ENCODE measurements at places on chromosomes 12 and 14. TPM values are rescaled to one million over a fixed set of nuclear protein-coding genes. Genes with fewer than 3 reads are reported as not detected.
A peak's percentile ranks its signal among the peaks of the same experiment; 100 is the strongest.

GRCh38 chr12:53624458-53624857 is 1.7 kb downstream of the ATF7 start:
- DNase-seq = no peak

The RPAP3 gene
- total RNA-seq = 25.8 TPM

The CACNA2D4 gene
- 5.9 TPM for total RNA-seq

The ZNF219 gene
- 43.2 TPM for total RNA-seq

The TAS2R13 gene
- total RNA-seq = 5.0 TPM

GRCh38 chr12:107533218-107533617 is 152.4 kb upstream of the PWP1 start:
- DNase-seq = no peak

The EXD2 gene
- total RNA-seq = 30.0 TPM

DNA sequence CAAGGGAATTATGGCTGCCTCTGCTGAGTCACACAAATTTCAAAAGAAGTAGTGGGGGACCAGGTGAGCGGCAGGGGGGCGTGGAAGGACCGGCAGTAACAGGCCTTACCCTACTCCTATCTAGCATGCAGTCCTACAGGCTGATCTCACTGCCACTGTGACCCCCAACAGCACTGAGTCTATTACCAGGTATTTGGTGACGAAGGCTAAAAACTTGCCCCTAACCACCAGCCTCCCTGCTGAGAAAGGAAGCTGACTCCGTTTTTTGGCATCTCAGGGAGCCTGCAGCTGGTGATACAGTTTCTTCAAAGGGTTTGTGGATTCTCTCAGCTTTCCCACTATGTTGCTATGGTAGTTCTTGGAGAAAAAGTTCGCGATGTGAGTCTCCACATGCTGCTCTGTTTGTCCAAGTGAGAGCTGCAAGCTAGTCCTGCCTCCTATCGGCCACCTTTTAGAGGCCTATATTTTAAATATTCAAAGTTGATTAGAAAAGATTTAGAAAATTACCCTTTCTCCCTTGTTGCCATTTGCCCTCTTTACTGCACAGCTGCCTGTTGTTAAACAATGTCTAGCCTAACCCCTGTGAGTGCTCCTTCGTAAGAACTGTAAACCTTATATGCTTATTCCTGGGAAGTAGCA is 57.1 kb upstream of the SLCO1B1 start:
- no peak for DNase-seq

DNA sequence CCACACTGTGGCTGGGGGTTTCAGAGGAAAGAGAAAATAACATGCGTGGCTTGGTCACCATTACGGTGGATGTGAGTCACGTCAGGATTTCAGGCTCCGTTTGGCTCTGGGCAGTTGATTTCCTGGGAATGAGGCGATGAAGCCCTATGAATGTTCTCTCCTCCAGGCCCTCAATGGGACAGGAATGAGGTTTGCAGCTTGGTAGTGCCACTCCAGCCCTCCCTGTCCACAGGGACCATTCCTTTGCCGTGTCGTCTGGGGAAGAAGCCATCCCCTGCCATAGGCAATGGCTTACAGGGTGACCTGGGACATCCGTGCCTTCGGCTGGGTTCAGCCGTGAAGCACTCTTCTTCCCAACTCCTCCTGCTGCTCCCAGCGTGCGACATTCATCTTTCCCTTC is 95.0 kb downstream of the FBXL14 start:
- DNase-seq = no peak

DNA sequence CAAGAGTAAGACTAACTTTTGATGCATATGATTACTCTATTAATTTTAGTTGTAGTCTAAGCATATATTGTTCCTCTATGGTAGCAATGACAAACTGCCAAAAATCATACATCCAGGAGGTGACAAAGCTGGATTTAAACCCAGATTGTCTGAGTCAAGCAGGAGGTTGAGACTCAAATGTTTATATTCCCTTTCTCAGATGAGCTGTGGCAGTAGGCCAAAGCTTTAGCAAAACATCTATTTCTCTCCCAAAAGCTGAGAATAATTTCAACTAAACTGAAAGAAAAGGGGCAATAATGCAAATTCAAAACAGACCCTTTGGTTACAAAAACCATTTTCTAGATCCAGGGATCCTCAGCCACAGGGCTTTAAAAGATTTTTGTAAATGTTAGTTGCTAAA is 173.6 kb downstream of the SEC23A start:
- no peak for DNase-seq

The NPFF gene
- not detected for total RNA-seq

The MEG3 gene
- total RNA-seq = 154 TPM

DNA sequence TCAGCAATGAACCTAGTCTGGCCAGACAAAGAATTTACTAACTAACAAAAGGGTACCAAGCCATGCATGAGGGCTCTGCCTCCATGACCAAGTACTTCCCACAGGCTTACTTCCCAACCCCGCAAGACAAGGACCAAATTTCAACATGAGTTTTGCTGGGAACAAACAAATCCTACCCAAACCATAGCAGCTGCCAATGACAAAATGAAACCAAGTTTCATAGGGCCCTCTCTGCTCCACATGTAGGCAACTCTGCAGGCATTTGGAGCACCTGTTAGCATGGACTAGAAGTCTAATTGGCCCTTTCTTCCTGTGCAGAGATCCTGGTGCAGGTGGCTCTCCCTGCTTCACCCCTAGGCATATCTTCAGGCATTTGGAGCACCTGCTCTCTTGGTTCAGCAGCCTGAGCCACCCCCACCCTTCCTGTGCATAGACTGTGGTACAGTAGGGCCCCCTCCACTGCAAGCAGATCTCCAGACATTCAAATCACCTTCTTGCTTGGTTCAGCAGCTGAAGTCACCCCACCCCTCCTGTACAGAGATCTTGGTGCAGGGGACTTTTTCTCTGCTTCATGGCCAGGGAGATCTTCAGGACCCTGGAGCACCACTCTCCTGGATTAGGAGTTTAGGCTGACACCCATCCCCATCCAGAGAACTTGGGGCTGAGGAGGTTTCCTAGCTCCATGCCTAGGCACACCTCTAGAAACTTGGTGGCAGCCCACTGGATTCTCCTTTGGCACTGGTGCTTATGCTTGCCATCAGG is 308.7 kb downstream of the RPAP3 start:
- DNase-seq = no peak

- DNase-seq = no peak
These were observed 194.0 kb upstream of the ALG10 start for GRCh38 chr12:33828326-33828725.

DNA sequence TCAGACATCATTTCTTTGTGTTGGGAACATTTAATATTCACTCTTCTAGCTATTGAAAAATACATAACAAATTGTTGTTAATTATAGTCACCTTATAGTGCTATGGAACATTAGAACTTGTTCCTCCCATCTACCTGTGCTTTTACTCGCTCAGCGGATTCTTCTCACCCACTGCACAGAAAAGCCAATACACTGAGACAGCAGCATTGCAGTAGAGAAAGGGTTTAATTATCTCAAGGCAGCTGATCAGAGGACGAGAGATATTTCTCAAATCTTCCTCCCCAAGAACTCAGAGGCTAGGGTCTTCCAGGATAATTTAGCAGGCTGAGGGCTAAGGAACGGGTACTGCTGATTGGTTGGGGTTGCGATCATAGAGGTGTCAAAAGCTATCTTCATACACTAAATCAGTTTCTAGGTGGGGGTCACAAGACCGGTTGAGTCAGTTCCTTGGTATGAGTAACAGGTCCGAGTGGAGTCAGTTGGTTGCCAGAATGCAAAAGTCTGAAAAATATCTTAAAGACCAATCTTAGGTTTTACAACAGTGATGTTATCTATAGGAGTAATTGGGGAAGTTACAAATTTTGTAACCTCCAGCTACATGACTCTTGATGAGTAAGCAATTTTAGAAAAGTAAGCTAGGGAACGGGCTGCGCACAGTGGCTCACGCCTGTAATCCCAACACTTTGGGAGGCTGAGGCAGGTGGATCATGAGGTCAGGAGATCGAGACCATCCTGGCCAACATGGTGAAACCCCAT is 173.1 kb downstream of the FBXL14 start:
- no peak for DNase-seq

- DNase-seq = no peak
These were observed 6.1 kb downstream of the C12orf76 start for GRCh38 chr12:110042264-110042663.

The MYL2 gene
- not detected for total RNA-seq

The LHX5 gene
- not detected for total RNA-seq

The CLEC4D gene
- total RNA-seq = 0.67 TPM

The SLC38A4 gene
- 0.31 TPM for total RNA-seq

The HPD gene
- total RNA-seq = 0.40 TPM

- DNase-seq = no peak
These were observed 47.7 kb downstream of the GNG2 start for GRCh38 chr14:51908086-51908485.

- no peak for DNase-seq
These were observed 37.2 kb downstream of the CRADD start for GRCh38 chr12:93714382-93714781.

DNA sequence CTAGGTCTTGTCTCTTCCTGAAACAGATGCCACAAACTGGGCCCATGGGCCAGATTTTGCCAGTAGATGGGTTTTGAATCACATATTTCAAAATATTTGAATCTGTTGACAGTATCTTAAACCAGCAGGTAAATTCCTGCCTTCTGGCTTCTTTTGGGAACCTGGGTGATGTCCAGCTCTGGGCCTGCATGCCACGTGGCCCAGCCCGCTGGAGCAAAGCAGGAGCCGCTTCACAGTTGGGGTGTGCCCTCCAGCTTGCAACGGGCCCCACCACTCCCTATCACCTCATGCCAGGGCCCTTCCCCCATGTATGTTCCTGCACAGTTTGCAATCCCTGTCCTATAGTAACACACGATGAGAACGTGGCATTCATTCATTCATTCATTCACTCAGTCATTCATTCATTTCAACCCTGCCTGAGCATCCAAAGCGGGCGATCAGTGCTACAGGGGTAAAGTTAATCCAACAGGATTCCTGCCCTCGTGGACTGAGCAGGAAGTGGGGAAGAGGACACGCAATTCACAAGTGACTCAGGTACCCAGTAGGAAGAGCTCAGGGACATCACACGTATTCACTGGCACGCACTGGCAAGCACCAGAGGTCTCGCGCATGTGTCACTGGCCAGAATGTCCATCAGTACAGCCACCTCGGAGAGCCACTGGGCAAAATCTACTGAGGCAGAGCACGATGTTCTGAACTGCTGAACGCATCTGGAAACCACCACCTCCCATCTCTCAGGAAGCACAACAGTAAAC is 27.8 kb downstream of the SCARB1 start:
- DNase-seq = no peak

- DNase-seq = no peak
These were observed 39.0 kb upstream of the CORO1C start for GRCh38 chr12:108770269-108770829.

The SLC25A47 gene
- total RNA-seq = not detected

DNA sequence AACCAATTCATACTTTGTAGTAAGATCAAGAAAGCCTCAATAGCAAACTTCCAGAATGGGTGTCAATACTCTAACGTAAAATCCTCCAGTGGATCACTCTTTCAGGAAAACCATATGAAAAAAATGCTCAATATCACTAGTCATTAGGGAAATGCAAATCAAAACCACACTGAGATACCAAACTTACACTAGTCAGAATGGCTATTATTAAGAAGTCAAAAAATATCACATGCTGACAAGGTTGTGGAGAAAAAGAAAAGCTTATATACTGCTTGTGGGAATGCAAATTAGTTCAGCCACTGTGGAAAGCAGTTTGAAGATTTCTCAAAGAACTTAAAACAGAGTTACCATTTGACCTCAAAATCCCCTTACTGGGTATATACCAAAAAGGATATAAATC is 49.5 kb upstream of the ATXN7L3B start:
- no peak for DNase-seq

DNA sequence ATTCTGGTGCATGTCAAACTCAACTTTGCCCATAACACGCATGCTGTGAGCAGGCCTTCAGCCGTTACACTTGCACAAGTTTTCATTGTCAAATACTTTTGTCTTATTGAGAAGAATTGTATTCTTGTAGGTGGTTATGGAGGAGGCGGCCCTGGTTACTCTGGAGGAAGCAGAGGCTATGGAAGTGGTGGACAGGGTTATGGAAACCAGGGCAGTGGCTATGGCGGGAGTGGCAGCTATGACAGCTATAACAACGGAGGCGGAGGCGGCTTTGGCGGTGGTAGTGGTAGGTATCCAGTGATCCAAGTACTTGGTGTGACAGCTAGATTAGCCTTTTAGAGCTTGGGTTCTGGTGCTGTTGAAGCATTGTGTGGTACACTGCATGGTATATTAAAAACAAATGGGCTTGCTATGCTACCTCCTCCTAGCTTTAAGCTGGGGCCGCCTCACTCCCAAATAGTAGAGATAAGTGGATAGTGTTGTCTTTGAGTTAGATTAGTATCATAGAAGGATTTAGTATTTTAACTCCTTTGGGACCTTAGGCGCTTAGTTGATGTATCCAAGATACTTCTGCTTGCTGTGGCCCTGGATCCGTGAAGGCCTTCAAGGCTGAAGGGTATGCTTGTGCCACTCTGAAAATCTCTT is 2.5 kb downstream of the HNRNPA1 start:
- DNase-seq = no peak

GRCh38 chr14:77467801-77468200 is 9.9 kb downstream of the AHSA1 start:
- DNase-seq = no peak

DNA sequence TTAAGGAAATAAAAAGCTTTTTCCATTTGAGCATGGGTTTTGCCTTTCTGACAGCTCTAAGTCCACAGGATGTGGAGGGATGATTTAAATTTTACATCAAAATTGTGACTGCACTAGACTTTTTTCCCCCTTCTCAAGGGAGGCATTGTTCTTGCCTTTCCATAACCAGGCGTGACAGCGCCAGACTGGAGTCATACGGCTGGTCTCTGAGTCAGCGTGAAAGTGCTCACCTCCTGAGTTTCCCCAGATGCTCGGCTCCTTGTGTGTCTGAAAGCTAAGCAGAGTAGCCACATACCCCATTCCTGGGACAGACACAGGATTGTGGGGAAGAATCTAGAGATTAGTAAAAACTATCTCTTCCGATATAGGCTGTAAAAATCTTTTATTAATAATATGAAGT is 43.1 kb downstream of the SOX5 start:
- peak; percentile 53 for DNase-seq

- DNase-seq = no peak
These were observed 23.6 kb upstream of the OR4K2 start for GRCh38 chr14:19851365-19851764.

The NANOG gene
- total RNA-seq = 0.31 TPM

DNA sequence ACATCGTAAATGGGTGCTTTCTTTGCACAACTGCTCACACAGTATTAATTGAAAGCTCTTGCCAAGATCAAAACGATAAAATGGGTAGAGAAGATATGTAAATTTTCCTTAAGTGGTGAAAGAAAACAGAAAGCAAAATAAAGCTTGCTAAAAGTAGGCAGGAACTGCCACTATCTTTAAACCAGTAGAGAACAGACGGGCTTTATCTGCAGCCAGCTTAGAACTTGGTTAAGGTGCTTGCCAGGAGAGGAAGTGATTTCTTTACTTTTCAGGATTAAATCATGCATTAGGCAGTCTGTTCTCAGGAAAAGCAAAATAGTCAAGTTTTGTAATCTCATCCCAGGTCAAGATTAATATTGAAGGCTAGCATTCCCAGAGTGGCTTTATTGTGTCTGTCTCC is 56.9 kb upstream of the CCDC175 start:
- DNase-seq = no peak

- DNase-seq = no peak
These were observed 35.4 kb downstream of the SPTB start for GRCh38 chr14:64844272-64844671.

- no peak for DNase-seq
These were observed 115.9 kb downstream of the NTN4 start for GRCh38 chr12:95674631-95675030.

GRCh38 chr12:103505371-103506236 is 9.8 kb upstream of the C12orf42 start:
- no peak for DNase-seq

The MYF6 gene
- not detected for total RNA-seq

The LDHB gene
- total RNA-seq = 289 TPM

All from sciatic nerve (tissue), 2 donors.